ENCODE measurements at places on chromosomes 6 and 20.

DNA sequence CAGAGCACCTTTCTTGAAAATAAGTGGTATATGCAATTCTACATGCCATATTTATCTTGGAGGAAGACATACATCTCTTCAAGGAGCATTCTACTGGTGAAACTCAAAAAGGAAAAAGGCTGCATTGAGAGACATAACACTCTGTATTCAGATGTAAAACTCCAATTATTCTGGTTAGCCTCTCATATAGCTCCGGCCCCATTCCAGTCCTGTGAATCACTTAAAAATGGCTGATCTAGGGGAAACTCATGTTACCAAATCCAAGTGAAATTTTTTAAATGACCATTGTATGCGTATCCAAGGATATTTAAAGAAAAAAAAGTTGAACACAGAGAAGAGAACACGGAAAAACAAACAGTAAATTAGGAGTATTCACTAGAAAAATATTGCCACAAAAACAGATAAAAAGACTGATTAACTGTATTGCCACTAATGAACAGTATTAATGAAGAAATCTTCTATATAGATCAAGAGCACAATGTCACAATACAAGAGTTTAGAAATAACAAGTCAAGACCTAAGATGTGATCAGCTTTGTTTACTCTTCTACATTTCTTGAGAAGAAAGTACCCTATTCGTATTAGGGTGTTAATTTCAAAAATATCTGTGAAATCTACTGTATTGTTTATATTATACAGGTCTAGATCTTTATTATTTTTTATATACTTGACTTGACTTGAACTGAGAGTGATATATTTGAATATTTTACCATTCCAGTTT lies 124.5 kb upstream of the GJE1 start:
- no peak for DNase-seq

DNA sequence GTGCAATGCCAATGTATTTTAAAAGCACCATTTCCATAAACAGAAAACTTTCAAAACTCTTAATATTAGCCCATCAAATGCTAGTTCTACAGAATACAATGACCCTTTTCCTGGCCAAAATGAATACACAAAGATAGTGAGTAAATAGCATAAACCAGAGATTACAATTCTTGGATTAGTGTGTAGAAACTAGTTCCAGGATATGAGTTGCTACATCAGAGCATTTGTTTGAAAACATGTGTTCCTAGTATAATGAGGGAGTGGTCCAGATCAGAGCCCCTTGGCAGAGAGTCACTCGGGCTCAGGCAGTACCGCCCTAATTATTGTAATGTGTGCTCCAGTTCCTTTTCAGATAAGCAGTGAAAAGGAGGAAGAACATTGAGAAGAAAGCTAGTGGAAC lies 63.7 kb upstream of the COL21A1 start:
- no peak for DNase-seq

DNA sequence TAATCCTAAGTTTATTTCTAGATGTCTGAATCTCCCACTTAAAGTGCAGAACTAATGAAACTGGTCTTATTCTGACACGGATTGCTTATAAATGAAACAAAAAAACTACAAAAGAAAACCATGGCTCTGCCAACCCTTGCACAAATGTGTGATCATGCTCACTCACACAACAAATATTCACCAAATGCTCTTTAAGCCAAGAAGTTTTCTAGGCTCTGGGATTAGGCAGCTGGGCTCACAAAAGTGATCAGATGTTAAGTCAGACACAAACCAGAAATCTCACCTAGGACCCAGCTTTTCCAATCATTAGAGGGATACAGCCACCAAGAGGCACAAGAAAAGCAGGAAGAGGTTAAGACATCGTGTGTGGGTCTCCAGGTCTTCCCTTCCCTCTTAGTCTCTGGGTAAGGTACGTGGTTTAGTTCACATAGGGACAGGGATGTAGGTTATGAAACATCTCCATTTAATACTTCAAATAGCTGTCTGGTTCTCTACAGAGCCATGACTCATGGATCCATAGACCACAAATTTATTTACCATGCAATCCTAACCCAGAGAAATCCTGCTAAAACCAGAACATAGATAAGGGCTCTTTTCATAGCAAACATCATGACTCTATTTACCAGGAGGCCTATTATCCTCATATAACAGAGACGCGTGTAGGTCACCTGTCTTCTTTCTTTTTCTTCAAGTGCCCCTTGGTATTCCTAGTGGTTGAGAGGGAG lies 165.2 kb downstream of the WDR27 start:
- no peak for DNase-seq

DNA sequence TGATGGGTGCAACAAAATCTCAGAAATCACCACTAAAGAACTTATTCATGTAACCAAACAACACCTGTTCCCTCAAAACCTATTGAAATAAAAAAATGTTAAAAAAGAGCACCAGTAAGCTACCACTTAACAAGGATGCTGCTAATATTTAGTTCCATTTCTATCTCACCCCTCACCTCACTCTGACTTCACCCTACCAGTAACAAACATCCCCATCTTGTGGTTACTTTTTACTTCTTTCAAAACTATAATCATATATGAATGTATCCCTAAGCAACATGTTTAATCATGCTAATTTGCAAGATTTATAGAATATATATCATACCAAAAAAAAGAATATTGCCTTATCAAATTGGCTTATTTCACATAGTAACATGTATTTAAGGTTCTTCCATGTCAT lies 27.4 kb upstream of the SLC24A3 start:
- no peak for DNase-seq

- no peak for DNase-seq
Measured at GRCh38 chr20:56628873-56629463, at the start of gene TFAP2C. Gene TFAP2C, plus strand, starts transcription at chr20:56629306. Its CDS starts 239 bp downstream, at chr20:56629545.

DNA sequence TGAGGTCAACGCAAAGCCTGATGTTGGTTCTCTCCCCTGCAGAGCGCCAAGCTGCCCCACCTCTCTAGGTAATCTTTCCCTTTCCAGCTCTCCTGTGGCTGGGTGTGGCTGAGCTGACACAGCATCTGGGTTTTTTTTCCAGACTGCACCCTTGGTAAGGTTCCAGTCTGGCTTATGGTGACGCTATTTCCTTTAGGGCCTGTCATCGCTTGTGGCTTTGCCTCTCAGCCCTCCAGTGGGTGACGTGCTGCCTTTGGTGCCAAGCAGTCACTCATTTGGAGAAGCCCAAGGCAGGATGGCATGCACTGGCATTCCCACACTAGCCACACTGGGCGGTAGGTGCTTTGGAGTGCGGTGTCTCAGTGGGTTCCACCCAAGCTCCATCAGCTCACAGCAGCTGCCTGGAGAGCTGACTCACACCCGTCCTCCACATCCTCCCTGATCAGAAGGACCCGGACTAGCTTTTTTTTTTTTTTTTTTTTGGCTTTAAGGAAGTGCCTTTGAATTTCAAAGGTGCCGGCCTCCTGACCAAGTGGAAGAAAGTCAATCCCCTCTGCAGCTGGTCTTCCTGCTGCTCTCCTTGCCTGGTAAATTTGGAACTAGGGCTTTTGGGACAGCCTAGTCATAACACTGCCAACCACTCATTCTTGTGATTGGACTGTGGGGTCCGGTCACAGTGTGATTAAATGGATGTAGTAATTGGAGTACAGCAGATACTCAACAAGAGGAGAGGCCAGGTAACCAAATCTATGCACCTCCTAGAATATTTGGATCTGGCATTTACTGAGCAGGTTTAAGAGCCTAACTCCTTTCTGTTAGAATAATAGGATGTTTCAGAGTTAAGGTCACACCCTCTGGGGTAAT lies 153.6 kb downstream of the CD83 start:
- peak; percentile 20 for DNase-seq

DNA sequence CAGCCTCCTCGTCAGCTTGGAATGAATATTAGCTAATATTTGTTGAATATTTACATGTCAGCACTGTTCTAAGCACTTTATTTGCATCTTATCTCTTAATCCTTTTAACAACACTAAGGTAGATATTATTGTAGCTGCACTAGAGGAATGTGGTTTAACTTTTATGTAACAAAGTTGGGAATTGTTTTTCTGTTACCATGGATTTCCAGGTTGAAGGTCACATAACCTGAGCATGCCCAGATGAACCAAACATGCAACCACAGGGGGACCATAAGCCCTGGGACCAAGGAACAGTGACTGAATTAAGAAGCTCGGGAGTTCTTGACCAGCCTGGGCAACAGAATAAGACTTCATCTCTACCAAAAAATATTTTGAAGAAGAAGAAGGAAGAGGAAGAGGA lies 29.1 kb upstream of the YWHAB start:
- DNase-seq = no peak

- DNase-seq = no peak
Measured at GRCh38 chr6:53042112-53042511, 23.1 kb upstream of the FBXO9 start.

DNA sequence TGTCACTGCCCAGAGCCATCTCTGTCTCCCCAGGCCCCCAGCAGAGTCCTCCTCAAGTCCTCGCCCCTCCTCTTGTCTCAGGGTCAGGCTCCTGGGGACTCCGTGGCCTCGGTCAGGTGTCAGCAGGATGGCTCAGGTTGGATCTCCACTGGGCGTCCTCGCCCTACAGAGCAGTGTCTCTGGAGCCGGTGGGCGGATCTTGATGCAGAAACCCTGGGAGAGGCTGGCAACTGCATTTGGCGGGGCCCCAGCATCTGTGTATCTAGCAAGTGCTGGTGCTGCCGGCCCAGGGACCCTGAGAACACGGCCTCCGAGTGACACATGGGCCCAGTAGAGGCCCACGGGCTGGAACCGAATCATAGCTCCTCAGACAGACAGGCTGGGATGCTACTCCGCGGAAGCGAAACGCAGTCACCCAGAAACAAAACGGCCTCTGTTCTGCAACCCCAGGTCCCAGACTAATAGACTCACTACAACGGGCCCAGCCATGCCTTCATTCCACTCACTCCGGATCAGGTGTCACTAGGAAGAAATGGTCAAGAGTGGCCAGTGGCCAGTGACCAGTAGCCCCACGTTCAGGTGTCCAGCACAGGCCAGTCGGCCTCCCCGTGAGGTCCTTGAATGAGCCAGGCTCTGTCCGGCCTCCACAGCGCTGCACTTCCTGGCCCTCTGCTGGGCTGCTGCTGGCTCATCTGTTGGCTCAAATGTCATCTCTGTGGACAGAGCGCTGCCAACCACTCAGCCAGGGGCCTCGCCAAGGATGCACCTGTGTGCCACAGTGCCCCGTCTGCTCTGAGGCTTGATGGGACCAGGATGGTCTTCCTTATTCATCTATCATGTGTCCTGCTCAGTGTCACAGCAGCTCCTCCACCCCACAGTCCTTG lies 12.6 kb upstream of the FRMD1 start:
- DNase-seq = no peak

- no peak for DNase-seq
Measured at GRCh38 chr6:17948725-17949124, 38.7 kb downstream of the KIF13A start.

DNA sequence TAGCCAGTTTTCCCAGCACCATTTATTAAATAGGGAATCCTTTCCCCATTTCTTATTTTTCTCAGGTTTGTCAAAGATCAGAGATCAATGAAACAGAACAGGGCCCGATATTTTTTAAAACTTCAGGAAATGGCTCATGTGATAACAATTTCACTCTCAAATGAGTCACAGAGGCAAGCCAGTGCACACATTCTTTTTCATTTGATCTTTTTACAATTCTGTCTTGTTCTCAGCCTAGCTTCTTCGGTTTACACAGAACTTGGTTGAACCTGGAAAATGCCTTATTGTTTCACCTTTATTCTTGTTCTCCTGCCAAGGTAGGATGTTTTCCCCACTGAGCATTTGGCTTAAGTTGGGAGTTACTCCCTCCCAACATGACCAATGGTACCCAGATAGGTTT lies 258.9 kb downstream of the COL12A1 start:
- no peak for DNase-seq

Data from activated T-cell treated with anti-CD3 and anti-CD28 coated beads for 4 hours (primary cell).